ENCODE measurements at places on chromosomes 13 and 19.

GRCh38 chr19:718251-718951 is 9.7 kb downstream of the PALM start:
- no peak for DNase-seq

- no peak for DNase-seq
Observed at GRCh38 chr13:83992566-83993358, 110.5 kb upstream of the SLITRK1 start.

DNA sequence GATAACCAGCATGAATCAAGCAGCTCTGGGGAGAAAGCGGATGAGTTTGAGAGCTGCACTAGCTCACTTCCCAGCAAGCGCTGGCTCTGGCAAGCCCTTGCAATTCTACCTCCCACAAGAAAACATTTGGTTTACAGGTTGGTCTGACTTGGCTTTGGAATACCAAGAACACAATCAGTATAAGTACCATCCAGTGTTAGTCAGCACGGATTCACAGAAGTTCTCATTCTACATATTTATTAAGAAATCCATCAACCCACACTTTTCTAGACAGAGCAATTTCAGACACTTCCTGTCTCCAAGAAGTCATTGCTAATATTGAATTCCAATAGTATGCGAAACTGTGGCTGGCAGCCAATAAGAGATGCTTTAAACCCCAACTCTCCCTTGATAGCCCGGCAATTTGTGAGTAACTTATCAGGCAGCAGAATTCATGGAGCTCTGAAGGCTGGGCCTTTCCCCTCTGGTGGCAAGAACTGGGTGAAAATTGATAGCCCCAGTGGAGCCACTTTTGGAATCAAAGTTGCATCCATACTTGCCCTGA is 59.4 kb upstream of the WASF3 start:
- DNase-seq: no peak

DNA sequence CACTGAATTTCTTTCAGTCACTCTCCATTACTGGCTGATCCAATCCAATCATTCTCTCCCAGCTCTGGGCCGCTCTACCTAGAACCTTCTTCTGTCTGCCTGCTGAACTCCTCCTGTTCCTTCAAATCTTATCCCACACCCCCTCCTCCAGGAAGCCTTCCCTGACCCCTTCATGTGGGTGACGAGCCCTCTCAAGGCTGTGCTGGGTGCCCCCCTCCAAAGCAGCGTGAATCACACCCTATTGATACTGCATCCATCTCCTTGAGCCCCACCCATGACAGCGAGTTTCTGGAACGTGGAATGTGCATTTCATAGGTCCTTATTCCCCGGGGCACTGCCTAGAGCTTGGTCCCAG is 3.2 kb downstream of the PIH1D1 start:
- DNase-seq: no peak
